ENCODE measurements at places on chromosomes 2 and 18. TPM values are rescaled to one million over a fixed set of nuclear protein-coding genes. Genes with fewer than 3 reads are reported as not detected.

Gene PROKR1
- total RNA-seq = not detected

Gene COL3A1
- total RNA-seq = 3,551 TPM

Gene ASPRV1
- 0.46 TPM for total RNA-seq

Gene MRPS5
- total RNA-seq = 39.5 TPM

Gene EMX1
- not detected for total RNA-seq

Gene ATP8B1
- total RNA-seq = 73.6 TPM

Gene CIB4
- not detected for total RNA-seq

Gene PAX8
- total RNA-seq = 1.6 TPM

Gene HMSD
- not detected for total RNA-seq

Gene TMEM150A
- 21.2 TPM for total RNA-seq

Gene SERPINB11
- not detected for total RNA-seq

Gene CENPA
- total RNA-seq = 2.7 TPM
